ENCODE measurements at places on chromosomes 5 and 9.

DNA sequence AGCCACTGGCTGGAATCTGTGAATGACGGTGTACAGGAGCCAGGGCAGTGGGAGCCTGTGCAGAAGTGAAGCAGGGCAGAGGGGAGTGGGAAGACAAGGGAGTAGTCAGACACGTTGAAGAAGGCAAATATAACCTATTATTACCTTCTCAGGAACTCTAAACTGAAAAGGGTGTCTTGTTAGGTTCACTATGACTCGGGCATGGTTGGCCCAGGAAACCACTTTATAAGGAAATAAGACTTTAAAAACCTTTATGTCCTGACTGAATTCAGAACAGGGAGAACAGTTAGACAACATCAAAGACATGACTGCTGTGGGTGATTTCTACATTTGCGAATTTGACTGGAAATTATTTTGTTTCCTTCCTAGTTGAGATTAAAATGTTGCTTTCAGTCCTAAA, 107.5 kb downstream of the ACER2 start:
- no peak for DNase-seq

- DNase-seq: no peak
These were observed 189.2 kb upstream of the NR3C1 start for GRCh38 chr5:143592648-143593047.

GRCh38 chr9:114551750-114552685, 35.6 kb upstream of the ATP6V1G1 start:
- DNase-seq: no peak

DNA sequence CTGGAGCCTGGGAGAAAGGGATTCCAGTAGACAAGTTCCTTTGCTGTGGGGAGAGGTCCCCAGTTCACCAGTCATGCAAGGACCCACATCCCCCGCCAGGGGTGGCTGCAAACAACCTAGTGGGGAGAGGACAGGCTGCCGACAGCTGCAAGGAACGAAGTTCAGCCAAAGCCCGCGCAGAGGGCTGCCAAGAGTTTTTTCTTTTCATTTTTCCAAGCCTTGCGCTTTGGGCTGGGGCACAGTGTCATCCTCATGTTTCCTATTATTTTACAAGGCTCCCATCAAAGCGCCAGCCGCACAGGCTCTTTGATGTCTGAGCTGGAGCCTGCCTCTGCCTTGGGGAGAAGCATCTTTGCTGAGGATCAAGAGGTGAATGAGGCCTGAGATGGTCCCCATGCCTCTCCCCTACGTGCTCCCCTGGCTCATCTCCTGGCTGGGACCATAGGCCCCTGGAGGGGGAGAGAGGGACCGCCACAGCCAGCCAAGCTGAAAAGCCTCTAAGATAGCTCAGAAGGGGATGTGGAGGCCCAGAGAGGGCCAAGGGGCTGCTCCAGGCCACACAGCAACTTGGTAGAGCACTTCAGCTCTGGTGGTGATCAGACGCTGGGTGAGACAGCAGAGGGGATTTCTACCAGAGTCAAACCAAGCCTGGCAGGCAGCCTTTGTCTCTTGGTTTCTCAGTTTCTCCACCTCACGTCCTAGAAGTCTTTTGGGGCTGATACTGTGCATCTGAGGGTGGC, 50.4 kb upstream of the SYNPO start:
- DNase-seq: no peak

- no peak for DNase-seq
These were observed 152.5 kb upstream of the ZNF366 start for GRCh38 chr5:72659726-72660125.

DNA sequence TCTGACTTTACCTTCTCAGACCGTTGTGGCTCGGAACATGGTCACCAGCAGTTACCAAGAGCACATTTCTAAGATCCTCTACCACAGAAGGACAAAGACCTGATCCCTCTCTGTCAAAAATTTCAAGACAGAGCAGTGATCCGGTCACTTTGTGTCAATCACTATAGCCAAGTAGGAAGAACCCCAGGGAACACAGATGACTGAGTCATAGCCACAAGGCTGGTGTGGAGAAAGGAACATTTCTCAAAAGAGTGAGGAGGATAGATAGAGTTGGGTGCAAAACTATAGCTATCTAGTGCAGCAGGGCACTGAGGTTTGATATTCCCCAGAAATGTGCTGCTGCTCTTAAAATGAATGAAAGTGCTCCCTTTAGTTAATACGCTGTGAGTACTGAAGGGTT, 130.7 kb upstream of the SMIM23 start:
- DNase-seq: no peak

DNA sequence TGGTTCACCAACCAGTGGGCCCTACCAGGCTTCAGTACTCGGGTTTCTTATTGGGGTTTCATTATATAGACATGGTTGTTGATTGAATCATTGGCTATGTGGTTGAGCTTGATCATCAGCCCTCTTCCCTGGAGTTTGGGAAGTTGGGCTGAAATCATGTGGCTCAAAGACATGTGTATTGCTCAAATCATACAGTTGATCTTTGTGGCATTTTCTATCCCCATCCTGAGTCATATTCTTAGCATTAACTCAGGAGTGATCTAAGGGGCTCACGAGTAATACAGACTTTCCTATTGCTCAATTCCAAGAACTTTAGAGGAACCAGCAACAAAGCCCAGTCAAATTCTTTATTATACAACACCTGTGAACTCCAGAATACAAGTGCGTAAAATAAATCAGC, 66.2 kb downstream of the SMC5 start:
- no peak for DNase-seq

DNA sequence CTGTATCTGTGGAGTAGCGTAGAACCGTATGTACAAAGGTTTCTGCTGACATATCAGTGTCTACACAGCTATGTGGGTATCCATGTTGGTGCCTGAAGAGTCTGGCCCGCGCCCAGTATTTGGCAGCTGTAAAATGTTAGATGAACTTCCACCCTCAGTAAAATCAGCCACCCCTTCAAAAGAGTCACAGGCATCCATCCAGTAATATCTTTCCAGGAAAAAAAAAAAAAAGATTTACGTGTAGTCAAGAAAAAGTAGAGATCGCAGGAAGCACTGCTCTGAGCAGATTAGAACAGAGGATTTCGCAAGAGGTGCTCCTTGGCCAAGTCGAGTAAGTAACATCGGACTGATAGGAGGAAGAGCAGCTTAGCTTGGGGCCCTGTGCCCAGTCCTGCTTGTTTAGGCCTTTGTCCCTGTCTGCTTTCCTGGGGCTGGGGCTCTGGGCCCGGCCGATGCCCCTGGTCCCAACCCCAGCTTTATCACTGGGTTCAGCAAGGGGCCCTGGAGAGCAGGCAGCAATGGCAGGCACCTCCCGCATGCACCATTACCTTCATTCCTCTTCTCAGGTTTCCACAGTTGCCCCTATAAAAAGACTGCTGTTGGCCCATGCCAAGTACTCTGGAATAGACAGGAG, 21.2 kb downstream of the DAPK1 start:
- no peak for DNase-seq

DNA sequence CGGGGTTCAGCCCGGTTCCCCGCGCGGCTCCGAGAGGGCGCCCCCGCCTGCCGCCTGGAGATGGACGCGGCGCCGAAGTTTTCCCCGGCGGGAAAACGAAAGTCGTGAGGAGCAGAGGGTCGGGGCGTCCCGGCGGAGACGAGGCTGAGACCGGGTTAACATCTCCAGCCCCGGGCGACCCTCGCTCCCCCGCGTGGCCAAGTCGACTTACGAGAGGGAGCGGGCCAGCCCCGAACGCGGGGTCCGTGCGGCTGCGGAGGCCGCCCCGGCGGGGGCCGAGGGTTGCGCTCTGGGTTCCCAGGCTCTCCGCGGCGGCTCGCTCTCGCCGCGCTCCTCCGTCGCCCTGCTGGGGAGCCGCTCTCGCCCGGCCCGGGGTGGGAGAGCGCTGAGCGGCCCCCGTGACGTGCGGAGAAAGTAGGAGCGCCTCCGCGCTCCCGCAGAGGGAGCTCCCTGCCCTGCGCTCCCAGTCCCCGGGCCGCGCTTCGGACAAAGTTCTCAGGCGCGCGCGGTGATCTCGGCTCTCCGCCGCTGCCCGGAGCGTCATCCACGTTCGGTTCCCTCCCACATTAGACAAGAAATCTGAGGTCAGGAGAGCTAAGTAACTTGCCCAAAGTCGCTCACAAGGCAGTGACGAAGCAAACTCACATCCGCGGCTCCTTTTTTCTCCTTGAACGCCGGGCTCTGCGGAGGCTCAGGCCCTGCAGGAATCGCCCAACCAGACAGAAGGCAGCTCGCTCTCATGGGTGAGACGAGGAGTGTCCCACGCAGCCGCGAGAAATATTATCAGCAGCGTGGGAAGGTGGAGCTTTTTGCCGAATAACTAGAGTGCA, 1.2 kb upstream of the GCNT4 start:
- DNase-seq: no peak

- DNase-seq: no peak
These were observed 21.6 kb downstream of the FBXL7 start for GRCh38 chr5:15521381-15522186.

- no peak for DNase-seq
These were observed 132.1 kb downstream of the SLC24A2 start for GRCh38 chr9:19656704-19657103.

- no peak for DNase-seq
These were observed 51.0 kb downstream of the MTAP start for GRCh38 chr9:21853414-21853813.

DNA sequence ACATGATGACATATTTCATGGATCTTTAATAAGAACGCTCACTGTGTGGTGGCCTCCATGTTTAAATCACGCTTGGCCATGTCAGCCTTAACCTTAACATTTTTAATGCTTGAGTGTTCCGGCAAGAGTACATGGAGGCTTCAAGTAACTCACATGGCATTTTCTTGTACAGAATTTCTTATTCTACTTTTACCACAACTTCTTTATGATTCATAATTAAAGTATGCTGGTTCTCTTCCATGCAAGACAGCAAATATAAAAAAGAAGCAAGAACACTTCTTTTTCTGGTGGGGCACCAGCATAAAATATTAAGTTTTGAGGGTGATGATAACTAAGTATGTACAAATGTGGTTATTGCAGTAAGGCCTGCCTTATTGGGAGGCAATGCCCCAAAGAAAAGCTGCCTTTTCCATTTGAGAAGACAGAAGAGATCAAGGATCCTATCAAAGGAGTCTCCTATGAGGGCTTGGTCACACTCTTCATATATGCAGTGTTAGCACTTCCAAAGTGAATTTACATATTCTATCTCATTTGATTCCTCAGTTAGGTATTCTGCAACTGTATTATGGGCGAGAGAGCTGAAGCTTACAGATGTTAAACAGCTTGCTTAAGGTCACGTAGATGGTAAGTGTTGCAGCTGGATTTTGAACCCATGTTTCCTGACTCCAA, 382.7 kb upstream of the MEF2C start:
- no peak for DNase-seq

GRCh38 chr9:98867429-98868168, 60.1 kb downstream of the GALNT12 start:
- no peak for DNase-seq

GRCh38 chr5:168781941-168782571, 202.9 kb upstream of the PANK3 start:
- DNase-seq: no peak

- DNase-seq: no peak
These were observed 42.6 kb upstream of the ADRA1B start for GRCh38 chr5:159873680-159874079.

GRCh38 chr5:1175801-1176472, 25.5 kb upstream of the SLC6A19 start:
- no peak for DNase-seq

GRCh38 chr5:79886456-79886855, 104.6 kb downstream of the MTX3 start:
- DNase-seq: no peak

DNA sequence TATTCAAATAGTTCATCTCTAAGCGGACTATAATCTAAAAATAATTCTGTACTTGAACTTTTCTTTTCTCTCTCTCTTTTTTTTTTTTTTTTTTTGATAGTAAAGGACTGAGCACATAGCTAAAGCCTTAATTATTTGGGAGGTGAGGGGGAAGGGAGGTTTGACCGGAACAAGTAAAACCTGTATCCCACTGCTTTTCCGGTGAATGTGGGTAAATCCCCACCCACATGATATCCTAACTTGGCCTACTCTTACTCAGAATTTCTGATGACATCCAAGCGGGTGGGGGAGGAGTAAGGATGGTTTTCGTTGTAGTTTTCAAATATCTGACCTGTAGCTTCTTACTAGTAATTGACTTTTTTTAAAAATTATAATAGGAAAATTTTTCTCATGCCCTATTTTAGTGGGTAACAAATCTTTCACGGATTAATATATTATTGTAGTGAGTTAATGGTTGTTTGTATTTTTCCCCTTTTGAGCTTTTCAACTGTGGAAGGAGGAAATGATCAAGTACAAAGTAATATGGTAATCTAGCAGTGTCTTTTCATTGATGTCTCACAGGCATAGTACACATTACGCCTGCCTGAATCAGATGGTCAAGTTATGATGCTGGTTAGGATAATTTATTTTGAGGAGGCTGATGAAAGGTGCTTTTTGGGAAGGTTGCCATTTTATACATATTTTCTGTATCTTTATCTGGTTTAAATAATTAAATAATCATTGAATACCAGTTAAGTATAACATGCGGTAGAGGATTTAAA, 2.2 kb upstream of the ELL2 start:
- DNase-seq: no peak

- DNase-seq: no peak
These were observed 121.4 kb upstream of the SV2C start for GRCh38 chr5:75961818-75962217.

GRCh38 chr9:81619353-81620001, 69.9 kb downstream of the TLE1 start:
- no peak for DNase-seq

DNA sequence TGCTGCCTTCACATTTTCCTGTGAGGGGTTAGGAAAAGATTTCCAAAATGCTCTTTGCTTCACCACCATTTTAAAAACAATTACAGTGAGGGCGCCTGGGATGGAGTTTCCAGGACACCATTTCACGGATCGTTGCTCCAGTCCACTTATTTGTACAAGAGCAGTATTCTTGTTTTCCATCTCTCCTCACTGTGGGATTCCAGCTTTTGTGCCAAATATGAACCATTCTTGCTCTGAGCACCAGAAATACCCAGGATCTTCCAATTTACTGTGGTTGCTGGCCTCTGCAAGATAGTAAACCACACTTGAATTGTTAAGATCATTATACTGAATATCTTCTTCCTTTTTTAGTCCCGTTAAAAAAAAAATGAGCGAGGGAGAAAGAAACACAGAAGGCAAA, 899.5 kb downstream of the TLE1 start:
- no peak for DNase-seq

GRCh38 chr9:86860006-86860405, 87.3 kb downstream of the GAS1 start:
- no peak for DNase-seq

DNA sequence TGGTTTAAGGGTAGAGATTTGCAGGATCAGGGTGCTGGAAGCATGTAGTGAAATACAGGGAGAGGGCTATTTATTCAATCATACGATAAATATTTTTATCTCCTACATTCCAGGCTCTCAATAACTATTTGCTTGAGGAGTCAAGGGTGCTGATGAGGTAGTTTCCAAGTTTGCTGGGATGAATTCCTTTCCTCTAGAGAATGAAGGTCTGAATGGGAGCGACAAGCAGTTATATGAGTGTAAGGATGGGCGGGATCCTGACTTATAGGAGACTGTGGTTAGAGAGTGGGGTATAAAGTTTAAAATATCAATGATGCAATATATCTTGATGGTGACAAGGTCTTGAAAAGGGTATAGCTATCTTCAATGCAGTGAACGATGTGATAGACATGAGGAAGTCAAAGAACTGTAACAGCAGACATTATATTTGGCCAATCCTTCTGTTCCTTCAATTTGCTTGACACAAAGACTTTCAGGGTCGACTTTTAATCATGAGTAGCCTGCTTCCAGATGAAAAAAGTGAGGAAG, 201.1 kb upstream of the HAPLN1 start:
- no peak for DNase-seq

Measured in activated CD4-positive, CD25-positive, alpha-beta regulatory T cell treated with anti-CD3 and anti-CD28 coated beads, Interleukin-2, amount 50 U/mL, for 16 hours (primary cell).